ENCODE measurements at places on chromosomes 4 and X. TPM values are rescaled to one million over a fixed set of nuclear protein-coding genes. Genes with fewer than 3 reads are reported as not detected.

DNA sequence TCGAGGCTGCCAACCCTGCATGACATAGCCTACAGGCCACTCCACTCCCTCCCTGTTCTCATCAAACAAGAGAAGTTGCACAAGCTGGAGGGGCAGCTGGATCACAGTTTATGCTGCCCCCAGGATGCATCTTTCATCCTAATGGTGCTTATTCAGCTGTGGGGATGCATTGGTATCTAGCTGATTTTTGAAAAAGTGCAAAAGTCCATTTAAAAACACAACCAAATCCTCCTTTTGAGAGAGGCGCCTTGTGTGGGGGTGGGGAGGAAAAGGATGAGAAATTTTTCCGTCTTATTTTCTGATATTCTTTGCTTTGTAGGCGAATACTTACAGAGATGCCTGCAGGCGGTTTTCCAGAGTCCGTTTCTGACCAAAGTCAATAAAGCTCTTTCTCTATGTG, 276.4 kb upstream of the BOD1L1 start:
- no peak for DNase-seq

The TEX13C gene
- not detected for total RNA-seq

DNA sequence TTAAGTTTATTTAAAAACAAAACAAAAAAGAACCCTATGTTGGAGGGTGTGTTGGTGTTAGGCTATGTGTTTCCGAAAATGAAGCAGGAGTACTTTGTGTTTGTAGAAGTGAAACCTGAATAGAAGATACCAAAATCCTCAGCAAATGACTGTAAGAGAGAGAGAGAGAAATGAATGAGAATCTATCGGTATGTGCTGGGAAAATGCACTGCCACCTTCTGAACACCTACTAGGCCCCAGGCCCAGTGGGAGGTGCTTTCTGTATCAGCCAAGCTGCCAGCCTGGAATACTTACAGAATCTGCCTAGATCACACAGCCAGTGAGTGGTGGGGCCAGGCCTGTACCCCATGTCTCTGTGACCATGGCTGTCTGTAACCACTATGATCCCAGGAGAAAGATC, 14.9 kb upstream of the PIM2 start:
- DNase-seq: no peak

- DNase-seq: no peak
Observed at GRCh38 chrX:20144491-20144890, 2.9 kb upstream of the EIF1AX start.

- no peak for DNase-seq
Observed at GRCh38 chr4:176363072-176363471, 43.3 kb downstream of the SPCS3 start.

The PRR32 gene
- not detected for total RNA-seq

DNA sequence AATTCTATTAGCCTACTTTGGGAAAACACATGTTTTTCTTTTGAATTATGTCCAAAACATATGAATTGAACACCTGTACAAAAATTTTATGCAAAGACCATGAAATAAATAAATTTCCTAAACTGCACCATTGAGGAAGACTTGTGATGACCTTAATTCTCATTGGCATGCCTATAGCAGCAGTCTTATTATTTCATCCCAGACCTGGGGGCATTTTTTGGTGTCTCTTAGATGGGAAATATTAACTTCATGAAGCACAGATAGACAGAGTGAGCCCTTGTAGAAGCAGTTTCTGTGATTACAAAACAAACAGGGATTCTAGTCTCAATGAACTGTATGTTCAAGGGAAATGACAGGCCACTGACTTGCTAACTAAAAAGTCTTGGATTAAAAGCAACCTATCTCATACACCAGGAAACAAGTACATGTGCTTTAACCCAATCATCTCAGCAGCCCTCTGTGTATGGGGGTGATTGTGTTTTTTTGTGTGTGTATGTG, 32.0 kb upstream of the HPGD start:
- DNase-seq: no peak

GRCh38 chr4:53818104-53818503, 226.8 kb upstream of the LNX1 start:
- DNase-seq: no peak

DNA sequence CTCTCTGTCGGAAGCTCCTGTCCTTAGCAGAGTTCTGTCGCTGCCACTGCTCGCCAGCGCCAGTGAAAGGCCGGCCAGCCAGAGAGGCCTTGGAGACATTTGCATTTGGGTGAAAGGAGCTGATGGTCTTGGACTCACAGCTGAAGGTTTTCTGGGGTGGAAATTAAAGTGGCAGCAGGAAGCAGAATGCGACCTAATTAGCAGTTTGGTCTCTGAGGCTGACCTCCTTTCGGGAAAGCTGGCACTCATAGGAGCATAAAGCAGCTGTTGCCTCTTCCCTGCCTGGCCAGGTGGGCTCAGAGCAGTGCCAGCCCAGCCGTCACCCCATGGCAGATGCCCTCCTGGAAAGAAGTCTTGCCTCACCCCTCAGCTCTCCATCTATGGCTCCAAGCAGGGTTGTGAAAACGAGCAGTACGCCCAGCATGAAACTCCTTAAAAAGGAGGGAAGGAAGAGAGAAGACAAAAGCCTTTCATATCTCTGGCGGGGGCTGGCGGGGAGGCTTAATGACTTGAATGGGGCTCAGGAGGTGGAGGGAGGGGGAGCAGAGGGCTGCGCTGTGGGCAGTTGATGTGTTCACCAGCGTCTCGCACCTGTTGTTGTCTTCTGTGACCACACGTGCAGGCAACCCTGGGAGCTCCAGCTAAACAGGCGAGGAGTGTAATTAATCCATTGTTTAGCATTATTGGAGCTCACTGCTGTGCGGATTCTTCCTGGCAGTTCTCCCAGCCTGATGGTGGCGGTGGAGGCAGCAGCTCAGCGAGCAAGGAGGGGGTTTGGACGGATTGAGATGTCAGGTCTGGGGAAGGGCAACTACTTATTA, 264.0 kb downstream of the MID1IP1 start:
- DNase-seq: no peak

DNA sequence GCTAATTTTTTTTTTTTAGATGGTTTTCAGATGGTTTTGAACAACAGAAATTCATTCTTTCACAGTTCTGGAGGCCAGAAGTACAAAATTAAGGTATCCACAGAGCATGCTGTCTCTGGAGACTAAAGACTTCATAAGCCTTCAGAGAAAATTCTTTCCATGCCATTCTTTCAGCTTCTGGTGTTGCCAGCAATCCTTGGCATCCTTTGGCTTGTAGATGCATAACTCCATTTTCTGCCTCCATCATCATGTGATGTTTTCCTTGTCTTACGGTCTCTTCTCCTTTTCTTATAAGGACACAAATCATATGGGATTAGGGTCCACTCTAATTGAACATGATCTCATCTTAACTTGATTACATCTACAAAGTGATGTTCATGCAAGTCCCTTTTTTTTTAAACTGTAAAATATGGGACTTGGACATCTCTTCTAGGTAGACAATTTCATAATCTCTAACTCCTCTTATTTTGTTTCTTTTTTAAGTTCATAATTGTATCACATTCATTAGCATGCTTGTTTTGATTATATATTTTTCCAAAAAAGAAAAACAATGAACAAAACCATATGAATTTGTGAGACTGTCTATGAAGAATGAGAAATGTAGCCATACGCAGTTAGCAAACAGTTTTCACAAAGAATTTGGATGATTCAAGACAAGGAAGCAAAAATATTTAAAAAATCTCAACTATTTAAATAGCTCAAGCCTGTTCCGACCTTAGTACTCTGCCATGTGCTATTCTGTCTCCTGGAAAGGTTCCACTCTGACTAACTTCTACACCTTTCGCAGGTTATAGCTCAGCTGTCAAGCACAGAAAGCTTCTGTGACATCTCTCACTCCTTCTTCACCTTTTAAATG, 53.1 kb upstream of the GIMD1 start:
- DNase-seq: no peak

The FAM53A gene
- total RNA-seq: 0.82 TPM

The GATA1 gene
- total RNA-seq: under 0.01 TPM

DNA sequence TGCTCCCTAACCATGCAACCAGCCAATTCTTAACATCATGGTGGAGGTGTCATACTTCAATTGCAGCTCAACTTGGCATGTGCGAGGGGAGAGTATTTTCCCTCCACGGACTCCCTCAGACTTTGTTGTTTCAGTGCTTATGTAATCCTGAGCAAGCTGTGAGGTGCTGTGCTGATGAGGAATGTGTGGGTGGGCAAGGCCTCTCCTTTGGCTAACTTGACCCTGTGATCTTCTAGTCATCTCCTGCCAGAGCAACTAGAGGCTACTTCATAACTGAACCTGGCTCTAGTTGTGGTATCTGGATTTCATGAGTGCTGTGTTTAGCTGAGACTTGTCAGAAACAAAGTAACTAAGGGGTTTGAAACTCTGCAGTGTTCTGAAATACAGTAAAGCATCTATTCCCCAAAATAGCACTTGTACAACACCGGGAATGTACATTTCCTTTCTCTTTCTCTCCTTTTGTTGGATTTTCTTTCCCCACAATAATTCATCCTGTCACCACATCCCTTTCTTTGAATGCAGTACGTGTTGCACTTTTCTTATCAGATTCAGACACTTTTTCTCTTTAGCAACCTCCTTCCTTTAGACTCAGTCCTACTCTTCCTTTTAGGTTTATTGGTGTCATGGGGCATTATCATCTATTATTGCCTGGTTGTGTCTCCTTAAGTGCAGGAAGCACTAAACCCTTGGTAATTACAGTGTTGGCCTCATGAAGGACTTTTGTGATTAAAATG, 415.2 kb upstream of the NR3C2 start:
- DNase-seq: no peak

The APLN gene
- total RNA-seq: 2.4 TPM

Measured in frontal cortex (tissue), 4 donors.